NCI-H1092 (cell line): ENCODE measurements at places on chromosomes 3 and 15.

DNA sequence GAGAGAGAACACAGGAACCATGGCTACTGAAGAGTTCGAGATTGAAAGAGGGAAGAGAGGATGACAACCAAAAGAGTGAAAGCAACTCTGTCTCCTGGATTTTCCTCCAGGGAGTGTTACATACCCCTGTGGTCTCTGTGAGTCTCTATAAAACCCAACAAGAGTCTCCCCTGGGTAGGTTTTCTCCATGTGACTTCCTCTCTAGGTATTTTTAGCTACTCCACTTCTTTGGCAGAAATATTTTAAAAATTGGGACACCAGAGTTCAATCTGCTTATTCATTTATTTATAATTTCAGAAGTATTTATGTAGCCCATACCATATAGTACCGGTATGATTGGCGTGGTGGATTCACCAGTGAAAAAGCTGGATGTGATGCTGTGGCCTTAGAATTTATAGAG is 671.7 kb upstream of the NR2F2 start:
- DNase-seq, result no peak

GRCh38 chr3:65992106-65992505 is 46.6 kb downstream of the MAGI1 start:
- no peak for DNase-seq

DNA sequence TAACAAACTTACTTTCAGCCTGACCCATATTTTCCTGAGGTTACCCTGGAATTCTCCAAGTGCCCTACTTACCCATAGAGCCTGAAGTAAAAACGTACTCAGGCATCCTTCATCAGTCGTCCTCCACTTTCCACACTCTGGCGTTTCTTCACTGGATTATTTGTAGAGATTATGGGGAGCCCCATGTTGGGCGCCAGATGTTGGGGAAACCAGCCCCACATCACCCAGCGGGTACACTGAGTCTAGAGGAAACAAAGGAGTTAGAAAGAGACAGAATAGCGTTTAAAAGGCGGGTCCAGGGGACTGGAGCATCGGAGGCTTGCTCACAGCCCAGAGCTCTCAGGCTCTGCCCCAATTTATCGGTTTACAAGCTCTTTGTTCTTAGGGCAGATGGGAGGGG is 9.7 kb upstream of the SLC28A2 start:
- no peak for DNase-seq

GRCh38 chr3:155807823-155808222 is 1.7 kb upstream of the C3orf33 start:
- DNase-seq, result no peak

DNA sequence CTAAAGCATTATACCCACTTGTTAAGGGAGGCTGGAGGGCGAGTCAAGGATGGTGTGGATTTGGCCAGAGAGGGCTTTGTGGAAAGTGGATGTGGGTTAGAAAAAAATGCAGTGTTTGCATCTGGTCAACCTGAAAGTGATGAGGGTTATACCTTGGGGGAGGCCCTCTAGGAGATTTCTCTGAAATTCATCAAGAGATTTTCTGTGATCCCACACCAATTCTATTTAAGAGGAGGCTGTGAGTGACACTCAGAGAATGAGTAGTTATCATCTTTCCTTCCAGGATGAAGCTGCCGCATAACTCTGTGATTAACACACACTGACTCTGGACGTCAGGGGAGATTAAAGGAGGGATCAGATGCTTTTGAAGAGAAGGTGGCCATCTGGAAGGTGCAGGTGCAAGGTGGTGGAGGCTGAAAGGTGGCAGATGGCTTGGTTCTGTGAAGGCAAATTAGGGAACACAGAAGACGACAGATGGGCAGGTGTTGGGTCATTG is 54.8 kb downstream of the ANAPC13 start:
- no peak for DNase-seq

GRCh38 chr3:169668072-169668956 is 4.8 kb upstream of the MECOM start:
- peak; percentile 5 for DNase-seq

- DNase-seq, result no peak
These were observed 99.0 kb downstream of the MAP2K5 start for GRCh38 chr15:67641453-67641852.

- DNase-seq, result no peak
These were observed 186.7 kb downstream of the NFKBIZ start for GRCh38 chr3:102036017-102036416.

GRCh38 chr3:123872621-123873020 is 11.5 kb downstream of the MYLK start:
- DNase-seq, result no peak

DNA sequence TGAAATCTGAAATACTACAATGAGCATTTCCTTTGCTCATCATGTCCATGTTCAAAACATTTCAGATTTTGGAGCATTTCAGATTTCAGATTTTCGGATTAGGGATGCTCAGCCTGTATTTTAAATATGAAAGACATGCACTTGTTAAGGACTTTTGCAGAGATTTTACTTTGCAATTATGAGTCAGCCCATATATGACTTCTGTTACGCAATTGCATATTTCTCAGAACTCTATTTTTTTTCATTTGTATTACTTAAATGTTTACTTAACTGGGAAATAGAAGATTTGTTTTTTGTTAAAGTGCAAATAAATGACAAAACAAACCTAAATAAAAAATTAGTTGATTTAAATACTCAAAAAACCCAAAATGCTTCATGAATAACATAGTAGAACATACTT is 376.2 kb downstream of the ZBTB20 start:
- no peak for DNase-seq

GRCh38 chr3:50653937-50654595 is 20.7 kb upstream of the DOCK3 start:
- no peak for DNase-seq

GRCh38 chr3:177250151-177250550 is 52.9 kb upstream of the TBL1XR1 start:
- DNase-seq, result no peak

DNA sequence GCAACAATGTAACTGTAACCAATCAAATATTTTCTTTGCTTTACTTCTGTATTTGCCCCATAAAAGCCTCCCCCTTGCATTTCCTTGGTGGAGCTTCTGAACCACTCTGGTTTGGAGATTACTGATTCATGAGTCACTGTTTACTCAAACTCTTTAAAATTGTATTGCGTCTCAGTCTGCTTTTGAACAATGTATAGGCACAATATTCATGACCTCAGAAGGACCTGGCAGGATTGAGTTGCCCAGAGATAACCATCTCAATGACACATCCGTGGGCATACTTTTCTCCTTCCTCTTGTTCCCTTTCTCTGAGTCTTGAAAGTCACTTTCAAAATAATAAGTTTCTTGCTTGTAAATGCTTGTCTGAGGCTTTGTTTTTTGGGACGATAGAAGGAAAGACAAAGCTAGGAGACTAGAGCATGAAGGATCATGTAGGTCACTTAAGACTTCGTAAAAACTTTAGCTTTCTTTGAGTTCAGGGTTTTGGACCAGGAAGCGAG is 57.1 kb upstream of the POU1F1 start:
- DNase-seq, result no peak

GRCh38 chr15:76328958-76329357 is 7.6 kb upstream of the ISL2 start:
- DNase-seq, result no peak

GRCh38 chr3:15649858-15650257 is 48.3 kb downstream of the BTD start:
- no peak for DNase-seq

- DNase-seq, result no peak
These were observed 831 bp upstream of the ROBO2 start for GRCh38 chr3:77038930-77039605.

DNA sequence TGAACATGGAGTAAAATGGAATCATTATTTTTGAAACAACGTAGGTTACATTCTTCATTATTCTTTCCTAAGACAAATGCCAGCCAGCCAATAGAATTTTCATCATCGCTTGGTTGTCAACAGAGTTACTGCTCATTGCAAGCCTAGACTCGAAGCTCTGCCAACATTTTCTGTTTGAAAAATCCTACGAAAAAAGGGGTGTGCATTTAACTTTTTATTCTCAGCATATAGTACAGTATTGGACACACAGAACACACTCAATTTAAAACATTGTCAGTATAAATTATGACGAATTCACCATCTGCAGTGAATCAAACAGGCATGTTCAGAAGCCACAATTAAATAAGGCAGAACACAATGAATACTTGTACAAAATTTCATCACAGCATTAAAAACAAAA is 232.1 kb downstream of the NR1D2 start:
- no peak for DNase-seq

- no peak for DNase-seq
These were observed 170.4 kb upstream of the TMC3 start for GRCh38 chr15:81544385-81544784.

DNA sequence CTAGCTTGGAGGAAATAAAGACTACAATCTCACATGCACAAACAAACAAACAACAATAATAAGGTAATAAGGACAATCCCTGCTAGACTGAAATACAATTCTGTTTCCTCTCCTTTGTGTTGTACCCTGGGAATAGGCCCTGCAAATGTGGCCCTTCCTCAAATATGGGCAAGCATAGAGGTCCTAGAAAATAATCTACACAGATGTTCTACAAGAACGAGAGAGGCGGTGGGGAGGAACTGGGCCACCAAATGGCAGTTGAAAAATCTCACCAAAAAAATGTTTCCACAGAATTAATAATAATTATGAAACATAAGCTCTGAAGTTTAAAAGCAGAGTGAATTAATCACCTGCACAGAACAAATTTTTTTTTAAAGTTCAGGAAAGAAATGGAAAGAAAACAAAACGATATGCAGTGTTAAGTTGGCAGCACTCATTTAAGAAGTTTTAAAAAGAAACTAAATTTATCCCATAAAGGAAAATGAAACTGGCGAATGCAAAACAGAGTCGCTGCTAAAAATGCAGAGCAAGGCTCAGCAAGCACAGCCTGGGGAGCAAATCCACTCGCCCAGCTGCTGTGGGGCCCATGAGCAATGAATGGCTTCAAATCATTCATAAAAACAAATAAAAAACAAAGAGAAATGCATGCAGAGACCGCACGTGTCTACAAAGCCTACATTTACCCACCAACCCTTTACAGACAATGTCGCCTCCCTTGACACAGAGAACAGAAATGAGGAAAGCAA is 475.4 kb downstream of the OCA2 start:
- no peak for DNase-seq

GRCh38 chr3:185356499-185356898 is 6.4 kb upstream of the MAP3K13 start:
- DNase-seq, result no peak
